ENCODE measurements at places on chromosomes 7 and 10.

DNA sequence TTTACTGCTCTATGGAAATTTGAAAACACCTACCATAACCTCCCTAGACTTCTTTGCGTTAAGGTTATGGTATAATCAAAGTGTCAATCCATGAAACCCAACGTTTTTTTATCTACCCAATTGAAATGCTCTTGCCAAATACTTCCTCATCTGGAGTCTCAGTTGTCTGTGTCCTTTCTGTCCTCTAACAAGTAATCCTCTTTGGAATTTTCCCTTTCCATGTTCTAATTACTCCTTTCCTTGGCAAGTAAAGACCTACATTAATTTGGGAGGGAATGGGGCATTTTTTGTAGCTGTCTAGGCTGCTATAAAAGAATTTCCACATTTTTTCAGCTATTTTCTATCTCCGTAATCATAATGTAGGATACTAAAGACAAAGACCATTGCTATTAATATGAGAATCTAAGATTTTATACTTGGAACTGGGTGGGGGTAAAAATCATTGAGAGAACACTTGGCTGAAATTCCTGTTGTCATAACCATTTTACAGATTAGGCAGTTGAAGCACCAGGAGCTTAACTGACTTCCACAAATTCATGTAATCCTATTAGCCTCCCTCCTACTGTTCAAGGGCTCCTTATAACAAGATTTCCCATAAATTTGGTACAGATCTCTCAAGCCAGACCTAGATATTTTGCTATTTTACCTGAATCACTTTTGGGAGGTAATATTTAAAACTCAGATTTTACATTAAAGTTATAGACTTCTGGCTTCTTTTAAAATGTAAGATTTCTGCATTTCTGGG is 1307.6 kb downstream of the XPNPEP1 start:
- no peak for DNase-seq

GRCh38 chr7:134153493-134154136 is 26.5 kb downstream of the LRGUK start:
- DNase-seq = no peak

DNA sequence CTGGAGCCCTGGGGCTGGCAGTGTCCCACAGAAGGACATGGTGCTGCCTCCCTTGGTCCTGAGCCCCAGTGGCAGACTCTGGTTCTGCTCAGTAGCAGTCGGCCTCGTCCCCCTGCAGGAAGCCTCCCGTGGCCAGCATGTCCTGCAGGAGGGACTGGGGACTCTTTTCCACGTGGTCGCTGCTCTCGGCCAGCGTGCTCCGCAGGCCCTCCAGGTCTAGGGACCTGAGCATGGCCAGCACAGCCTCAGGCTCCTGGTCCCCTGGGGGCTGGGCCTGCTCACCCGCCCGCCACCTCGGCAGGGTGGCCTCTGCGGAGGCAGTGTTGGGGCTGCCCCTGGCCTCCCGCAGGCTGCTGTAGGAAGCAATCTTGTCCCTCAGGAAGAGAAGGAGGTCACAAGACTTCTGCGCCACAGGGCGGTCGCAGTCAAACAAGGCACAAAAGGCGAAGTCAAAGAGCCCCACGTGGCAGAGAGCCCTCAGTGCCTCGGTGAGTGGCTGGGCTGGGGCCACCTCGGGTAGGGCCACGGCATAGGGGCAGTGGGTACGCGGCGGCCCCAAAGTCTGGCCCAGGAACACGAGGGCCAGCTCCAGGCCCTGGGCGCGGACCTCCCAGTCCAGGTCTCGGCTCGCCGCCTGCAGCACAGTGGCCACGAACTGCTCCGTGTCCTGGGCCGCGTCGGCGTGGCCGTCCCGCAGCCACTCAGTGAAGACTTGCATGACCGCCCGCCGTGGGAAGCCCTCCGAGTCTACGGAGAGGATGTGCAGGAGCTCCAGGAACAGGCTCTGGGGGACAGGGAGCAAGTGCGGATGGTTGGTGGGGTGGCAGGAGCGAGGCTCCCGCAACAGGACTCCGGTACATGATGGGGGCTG is 17.1 kb downstream of the BRAT1 start:
- DNase-seq = no peak

DNA sequence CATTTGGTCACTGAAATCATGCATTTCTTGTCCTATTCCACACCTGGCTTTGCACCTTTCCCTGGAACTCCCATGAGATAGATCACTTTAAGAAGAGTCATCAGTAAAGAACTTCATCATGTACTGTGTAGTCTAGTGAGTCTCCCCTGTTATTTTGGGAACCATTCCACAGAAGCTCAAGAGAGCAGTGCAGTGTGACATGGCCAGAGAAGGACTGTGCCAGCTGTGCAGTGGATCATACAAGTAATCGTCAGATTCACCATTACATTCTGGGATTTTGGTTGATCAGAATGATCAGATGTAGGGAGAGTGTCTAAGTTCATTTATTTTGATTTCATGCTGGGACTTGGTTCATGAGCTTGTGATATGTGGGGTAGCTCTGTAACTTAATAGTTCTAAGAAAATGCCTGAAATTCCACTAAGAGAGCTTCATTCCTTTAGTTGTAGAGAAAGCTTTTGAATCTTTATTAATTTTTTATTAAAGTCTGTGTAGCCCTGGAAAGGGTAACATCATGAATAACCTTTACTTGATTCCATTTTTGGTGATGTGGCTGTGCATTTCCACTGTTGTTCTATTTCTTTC is 166.8 kb downstream of the SUGCT start:
- DNase-seq = no peak

Data from GM12878 (cell line).